ENCODE measurements at places on chromosomes 7 and 10.

GRCh38 chr10:27482984-27483956 lies 20.8 kb upstream of the RAB18 start:
- DNase-seq: no peak

DNA sequence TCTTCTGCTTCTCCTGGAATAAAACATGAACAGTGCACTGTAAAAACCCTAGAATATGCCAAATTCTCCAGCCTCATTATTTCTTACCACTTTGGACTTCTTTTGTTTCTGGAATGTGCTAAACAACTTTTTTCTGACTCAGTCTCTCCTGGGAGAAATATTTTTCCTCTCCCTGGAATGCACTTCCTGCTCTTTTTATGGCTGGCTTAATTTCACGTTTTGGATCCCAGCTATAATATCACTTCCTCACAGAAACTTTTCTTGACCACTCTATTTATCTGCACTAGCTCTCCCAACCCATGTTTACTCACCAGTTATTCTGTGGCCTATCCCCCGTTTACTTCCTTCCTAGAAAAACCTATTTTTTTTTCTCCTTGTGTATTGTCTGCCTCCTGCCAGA lies 26.7 kb downstream of the ABCB5 start:
- DNase-seq: no peak

GRCh38 chr7:28217143-28217542 lies 36.5 kb upstream of the JAZF1 start:
- DNase-seq: no peak

DNA sequence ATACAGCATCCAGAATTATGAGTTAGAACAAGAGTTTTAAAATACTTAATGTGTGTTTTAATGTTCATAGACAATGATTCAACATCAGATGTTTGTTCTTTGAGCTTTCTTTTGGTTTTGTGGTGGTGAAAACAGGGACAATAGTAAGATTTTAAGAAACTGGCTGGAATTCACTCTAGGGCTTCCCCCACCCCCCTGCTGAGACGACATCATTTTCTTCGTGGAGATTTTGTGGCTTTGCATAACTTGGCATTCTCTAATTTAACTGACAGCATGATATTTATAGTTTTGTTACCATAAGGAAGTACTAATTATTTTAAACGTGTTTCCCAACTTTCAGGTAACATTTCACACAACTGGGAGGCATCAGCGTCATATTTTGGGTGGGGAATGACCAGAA lies 184.1 kb downstream of the BICC1 start:
- DNase-seq: no peak

GRCh38 chr7:37142958-37143357 lies 305.7 kb downstream of the ELMO1 start:
- no peak for DNase-seq

DNA sequence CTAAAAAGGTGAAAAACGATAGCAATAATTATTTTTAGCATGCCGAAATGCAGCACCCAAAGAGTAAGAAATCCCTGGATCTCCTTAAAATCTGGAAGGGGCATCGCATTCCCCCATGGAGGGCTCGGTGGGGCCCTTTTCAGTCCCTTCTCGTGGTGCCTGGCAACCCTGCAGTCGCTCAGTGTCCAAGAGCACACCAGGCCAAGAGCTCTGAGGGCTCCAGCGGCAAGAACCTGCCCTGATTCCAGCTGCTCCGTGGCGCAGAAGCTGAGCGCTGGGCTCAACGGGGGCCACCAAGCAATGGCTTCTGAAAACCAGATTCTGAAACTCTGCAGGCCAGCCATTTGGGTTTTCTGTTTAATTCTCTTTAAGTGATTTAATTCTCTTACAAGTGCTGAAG lies 131.2 kb downstream of the PRKAG2 start:
- no peak for DNase-seq

DNA sequence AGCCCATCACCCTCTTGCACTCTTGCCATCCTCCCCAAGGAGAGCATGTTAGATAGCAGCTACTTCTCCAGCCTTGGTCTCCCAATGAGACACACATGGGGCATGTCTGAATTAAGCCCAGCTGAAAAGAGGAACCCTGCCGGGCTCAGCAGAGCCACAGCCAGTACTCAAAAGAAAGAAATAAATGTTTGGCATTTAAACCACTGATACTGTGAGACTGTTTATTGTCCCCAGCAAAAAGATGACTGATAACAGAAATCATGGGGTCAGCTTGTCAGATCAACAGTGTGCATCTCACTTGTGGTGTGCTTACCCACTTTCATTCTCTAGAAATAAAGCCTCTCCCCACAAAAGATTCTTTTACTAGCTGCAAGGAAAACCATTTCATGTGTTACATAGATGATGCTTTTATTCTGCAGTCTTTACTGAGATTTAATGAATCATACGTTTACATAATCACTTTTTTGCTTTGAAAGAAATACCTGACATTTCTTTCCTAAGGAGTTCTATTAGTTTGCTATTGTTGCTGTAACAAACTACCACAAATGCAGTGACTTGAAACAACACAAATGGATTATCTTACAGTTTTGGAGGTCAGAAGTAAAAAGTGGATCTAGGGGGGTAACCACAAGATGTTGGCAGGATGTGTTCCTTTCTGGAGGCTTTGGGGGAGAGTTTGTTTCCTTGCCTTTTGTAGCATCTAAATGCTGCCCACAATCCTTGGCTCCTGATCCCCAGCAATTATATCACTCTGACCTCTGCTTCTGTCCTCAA lies 20.9 kb downstream of the ANKRD7 start:
- no peak for DNase-seq

DNA sequence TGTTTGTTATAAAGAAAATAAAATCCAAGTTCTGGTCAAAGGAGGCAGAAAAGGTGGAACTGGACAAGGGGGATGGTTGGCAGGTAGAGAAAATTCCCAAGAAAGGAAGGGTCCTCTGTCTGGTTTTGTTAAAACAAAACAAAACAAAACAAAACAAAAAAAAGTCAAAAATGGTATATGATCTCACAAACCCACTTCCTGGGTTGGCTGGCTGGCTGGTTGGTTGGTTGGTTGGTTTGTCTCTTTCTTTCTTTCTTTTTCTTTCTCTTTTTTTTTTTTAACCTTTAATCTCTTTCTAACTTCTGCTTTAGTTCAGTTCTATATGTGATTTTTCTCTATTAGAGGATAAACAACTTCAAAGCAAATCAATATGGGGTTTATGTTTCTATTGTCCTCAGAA lies 41.1 kb upstream of the CPN1 start:
- DNase-seq: no peak

GRCh38 chr7:15403751-15404150 lies 158.1 kb downstream of the AGMO start:
- DNase-seq: no peak

- DNase-seq: no peak
These were observed 102.3 kb downstream of the DYNC1I1 start for GRCh38 chr7:95874541-95875265.

DNA sequence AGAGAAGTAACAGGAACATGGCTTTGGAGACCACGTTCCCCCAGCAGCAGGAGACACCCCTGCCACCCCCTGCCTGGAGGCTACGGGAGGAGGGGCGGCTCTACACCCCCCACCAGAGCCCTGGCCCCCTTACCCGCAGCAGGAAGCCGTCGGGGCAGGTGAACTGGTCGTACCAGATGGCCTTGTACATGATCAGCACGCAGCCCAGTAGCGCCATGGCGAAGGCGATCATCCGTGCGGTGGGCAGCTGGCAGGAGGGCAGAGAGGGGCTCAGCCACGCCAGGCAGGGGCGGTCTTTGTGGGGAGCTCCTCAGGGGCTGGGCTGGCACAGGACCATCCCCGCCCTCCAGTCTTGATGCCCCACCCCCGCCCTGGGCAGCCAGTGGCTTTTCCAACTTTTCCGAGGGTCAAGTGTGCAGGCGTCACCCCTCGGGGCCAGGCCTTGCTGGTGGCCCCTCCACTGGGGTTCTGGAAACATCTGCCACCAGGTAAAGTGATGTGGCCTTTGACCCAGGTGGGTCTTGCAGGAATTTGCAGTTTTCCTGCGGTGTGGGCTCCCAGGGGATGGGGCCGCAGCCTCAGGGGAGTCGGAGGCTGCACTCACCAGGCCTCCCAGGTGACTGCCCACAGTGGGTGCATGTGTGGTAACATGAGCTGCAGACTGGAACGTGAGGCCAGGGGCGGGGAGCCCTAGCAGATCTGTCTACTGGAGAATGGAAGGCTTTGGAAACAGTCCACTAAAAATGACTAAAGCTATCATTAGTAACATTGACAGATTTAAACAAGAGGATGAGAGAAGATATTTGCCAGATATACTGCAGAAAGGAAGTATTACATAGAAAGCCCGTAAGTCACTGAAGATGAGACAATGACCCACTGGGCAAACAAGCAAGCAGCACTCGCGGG lies 9.7 kb downstream of the CALY start:
- no peak for DNase-seq

GRCh38 chr10:118961436-118961835 lies 68.1 kb upstream of the NANOS1 start:
- no peak for DNase-seq

- no peak for DNase-seq
These were observed 170.0 kb upstream of the MKLN1 start for GRCh38 chr7:131157530-131158243.

DNA sequence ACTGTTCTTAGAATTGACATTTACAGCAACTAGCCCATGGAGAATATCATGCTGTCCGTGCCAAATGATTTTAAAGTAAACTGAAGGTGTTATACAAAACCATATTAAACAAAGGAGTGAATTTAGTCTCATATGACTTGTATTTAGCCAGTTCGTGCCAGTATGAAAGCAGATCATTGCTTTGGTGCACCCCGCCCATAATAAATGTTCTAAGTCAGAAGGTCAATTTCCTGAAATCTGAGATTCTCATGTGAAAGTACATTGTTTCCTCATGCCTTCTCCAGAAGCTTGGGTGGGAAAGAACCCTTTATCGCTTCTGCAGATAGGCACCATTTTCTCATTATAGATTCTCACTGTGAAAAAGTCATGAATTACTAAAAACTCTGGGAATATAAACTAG lies 106.4 kb downstream of the CAMK1D start:
- DNase-seq: no peak

DNA sequence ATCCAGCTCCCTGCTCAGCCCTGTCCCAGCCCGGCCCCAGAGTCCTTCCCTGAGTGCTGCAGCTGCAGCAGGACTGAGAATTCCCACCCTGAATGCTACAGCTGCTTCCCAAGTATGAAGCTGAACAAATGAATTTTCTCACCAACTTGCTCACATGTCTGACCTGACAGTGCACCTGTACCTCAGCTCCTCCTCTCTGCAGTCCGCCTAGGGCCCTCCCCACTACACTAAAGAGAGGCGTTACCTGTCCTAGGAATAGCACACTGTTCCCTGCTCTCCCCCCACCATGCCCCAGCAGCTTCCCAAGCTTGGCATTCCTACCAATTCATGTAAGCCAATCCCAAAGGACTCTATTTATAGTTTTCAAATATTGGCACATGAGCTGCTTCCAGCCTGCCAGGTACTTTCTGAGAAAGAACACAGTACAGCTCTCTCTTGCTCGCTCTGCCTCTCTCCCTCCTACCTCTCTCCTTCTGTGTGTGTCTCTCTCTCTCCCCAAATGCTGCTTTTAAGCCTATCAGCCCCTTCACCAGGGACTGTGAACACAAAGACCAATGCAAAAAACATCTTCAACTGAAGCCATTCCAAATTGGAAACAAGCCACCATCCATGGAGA lies 400.1 kb downstream of the TNS3 start:
- DNase-seq: no peak

- DNase-seq: no peak
These were observed 21.8 kb upstream of the AKR1B1 start for GRCh38 chr7:134480730-134481129.

GRCh38 chr7:137073571-137074325 lies 205.3 kb downstream of the CHRM2 start:
- DNase-seq: no peak

- DNase-seq: no peak
These were observed 70.0 kb upstream of the NAMPT start for GRCh38 chr7:106354822-106355221.

- no peak for DNase-seq
These were observed 522.5 kb downstream of the ETV1 start for GRCh38 chr7:13466874-13467547.

DNA sequence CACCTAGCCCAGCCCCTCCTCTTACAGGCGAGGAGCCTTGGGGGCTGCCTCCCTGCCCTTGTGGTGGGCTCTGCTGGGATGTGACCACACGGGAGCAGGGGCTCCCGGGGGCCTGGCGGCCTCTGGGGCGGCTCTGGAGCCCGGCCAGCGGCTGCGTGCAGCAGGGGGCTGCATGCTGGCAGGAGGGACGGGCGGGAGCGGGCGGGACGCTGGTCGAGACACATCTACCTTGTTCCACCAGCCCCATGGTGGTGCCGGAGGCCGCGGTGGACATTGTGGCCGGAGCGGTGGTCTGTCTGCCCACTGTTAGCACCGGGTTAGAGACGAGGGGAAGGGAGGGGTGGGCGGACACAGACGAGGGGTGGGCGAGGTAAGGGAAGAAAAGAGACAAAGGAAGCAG lies 38.6 kb downstream of the YKT6 start:
- no peak for DNase-seq

DNA sequence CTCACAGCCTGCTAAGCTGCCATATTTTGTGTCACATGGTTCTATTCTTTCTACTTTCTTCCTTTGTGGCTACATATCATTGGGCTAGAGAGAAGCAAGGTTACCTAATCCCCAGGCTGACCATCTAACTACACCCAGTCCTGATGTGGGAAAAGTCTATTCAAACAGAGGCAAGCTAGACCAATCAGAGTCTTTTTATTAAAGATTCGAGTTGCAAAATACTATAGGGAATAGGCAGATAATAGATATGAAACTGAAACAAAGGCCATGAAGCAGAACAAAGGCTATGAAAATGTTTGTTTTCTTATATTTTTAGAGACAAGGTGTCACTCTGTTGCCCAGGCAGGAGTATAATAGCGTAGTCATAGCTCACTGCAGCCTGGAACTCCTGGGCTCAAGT lies 36.7 kb downstream of the MTERF1 start:
- no peak for DNase-seq

- DNase-seq: no peak
These were observed 231.1 kb upstream of the PRKCQ start for GRCh38 chr10:6811153-6811552.

GRCh38 chr7:68187532-68187931 lies 1190.9 kb downstream of the TYW1 start:
- no peak for DNase-seq

DNA sequence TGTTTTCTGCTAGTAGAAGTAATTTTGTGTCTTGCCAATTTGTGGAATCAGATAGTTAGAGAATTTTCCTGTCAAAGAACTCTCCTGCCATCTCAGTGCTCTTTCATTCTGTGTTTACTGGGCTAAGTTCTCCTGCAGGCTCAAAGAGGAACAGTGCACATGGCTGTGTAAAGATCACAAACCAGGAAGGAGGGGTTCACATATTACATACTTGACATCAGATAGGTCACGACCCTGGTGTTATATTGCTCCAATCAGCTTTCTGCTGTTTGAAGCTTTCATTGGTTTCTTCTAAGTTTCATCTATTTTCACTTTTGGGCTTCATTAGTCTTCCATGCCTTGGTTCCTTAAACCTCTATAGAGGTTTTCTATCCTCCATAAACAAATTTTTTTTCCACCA lies 13.5 kb upstream of the ELMO1 start:
- no peak for DNase-seq

GRCh38 chr7:92994901-92995300 lies 122.9 kb downstream of the SAMD9 start:
- DNase-seq: no peak

Data from activated T-cell treated with anti-CD3 and anti-CD28 coated beads, Interleukin-2, amount 50 U/mL, for 48 hours (primary cell).